Amniotic stem cell (primary cell): ENCODE measurements at places on chromosomes 16 and 17.

DNA sequence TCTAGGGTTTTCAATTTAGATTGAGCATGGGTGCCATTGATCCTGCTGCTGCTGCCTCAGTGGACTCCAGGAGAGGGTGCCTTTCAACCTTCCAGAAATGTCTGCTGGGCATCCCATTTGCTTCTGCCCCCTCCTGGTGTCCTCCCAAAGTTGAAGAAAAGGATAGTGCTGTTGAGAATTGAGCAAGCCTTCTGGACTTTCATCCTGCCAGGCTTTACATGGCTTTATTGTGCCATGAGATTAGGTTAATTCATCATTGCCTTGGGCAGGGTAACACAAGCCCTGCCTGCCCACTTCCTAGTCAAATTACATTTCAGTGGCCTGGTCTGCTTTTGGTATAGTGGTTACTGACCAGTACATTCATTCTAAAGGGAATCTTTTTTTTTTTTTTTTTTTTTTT is 17.9 kb upstream of the TANGO6 start:
- no peak for DNase-seq

DNA sequence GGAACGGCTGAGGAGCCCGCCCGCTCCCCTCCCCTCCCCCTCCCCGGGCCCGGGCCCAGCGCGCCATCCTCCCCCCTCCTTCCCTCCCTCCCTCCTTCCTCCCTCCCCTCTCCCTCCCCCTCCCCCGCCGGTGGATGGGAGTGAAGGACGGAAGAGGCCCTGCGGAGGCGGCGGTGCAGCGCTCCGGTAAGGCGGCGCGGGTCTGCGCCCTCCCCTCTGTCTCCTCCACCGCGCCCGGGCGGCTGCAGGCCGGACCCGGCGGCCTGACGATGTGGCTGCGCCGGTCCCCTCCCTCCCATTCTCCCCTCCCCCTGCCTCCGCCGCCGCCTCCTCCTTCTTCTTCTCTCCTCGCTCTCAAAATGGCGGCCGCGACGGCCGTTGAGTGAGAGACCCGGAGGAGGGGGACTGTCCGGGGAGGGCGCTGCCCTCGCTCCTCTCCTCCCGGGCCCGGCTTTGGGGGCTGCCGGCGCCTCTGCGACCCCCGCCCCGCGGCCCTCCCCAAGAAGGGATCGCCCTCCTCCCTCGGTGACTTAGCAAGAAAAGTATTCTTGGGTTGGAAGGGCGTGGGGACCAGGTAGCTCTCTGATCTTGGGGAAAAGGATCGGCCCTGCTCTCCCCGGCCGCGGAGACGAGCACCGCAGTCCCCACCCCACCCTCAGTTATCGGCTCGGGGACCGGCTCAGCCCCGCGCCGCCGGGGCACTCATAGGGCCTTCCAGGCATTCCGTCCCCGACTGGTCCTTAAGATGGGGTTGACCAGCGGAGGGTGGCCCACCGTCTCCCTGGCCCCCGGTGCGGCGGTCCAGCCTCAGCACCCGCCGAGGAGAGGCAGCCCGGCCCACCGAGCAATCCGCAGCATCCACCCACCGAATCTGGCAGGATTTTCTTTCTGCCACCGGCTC is 617 bp downstream of the PAFAH1B1 start:
- DNase-seq = peak; percentile 66

DNA sequence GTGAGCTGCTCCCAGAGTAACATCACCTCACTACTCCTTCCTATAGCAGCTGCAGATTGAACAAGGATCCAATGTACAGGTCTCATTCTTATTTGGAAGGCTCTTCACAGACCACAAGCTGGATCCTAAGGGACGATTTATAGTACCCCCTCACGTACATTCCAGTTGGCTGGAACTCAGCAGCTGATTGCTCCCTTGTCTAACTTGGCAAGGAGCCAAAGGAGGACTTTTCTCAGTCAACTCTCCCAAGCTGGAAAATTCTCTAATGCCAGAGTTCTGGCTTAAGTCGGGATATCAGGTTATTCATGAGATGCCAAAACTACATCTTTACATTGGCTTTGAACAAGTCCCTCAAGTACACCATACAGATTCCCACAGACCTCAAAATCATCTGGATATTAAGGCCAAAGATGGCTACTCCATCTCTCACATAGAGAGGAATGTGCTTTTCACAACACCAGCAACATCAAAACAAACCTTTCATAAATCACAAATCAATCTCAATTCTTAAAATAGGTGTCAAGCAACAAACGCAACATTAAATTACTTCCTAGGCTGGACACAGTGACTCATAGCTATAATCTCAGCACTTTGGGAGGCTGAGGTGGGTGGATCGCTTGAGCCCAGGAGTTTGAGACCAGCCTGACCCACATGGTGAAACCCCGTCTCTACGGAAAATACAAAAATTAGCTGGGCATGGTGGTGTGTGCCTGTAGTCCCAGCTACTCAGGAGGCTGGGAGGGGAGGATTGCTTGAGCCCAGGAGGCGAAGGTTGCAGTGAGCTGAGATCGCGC is 39.3 kb downstream of the SMG6 start:
- DNase-seq = no peak

DNA sequence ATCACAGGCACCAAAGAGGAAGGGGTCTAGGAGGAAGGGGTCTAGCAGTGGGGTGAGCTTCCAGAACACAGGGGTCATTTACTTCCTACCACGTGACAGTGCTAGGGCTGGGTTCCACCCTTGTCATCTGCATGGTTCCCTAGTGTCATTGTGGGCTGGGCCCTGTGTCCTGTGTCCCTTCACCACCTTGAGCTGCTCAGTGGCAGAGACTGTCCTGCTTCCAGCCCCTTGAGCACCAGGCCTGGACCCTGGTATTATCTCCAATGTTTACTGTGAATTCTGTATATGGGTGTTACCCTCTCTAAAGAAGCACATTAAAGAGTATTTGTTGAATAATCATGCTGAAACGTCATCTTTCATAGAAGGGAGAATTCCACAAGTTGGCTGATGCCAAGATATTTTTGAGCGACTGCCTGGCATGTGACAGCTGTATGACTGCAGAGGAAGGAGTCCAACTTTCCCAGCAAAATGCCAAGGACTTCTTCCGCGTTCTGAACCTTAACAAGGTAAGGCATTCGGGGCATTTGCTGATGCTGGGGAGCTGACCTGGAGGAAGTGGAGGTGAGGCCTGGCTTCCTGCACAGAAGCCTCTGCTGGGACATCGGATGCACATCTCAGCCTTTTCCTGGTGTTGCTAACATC is 5.5 kb downstream of the NARF start:
- no peak for DNase-seq

- DNase-seq = no peak
Measured at GRCh38 chr17:17699491-17699890, 18.2 kb downstream of the RAI1 start.

DNA sequence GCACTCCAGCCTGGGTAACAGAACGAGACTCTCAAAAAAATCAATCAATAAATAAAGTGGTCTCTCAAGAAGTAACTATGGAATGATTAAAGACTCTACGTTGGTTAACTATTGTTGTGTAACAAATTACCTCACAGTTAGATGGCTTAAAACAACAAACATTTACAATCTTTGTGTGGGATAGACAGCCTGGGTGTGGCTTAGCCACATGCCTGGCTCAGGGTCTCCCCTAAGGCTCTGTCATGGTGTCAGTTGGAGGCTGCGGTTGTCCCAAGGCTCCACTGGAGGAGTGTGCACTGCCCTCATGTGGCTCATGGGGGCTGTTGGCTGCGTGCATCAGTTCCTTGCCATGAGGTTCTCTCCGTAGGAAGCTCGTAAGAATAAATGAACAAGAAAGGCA is 294.5 kb downstream of the SNX29 start:
- no peak for DNase-seq

DNA sequence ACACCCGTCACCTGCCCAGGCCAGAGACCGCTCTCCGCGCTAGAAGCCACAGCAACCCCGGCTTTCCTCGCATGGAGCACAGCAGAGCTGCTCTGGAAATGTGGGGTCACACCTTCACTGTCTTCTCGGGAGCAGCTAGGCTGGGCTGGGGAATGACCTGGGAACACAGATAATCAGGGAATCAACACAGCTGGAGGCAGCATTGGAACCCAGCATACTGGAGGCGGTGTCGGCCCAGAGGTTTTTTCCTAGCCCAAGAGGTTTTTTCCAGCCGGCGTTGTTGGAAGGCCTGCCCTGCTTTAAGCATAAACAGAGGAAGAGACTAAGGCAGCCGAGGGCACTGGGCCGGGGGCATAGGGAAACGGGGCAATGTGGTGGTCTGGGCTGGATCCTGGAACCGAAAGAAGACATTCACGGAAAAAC is 791 bp upstream of the PLD6 start:
- no peak for DNase-seq

GRCh38 chr17:74392848-74393247 is 25.5 kb downstream of the GPR142 start:
- DNase-seq = no peak

DNA sequence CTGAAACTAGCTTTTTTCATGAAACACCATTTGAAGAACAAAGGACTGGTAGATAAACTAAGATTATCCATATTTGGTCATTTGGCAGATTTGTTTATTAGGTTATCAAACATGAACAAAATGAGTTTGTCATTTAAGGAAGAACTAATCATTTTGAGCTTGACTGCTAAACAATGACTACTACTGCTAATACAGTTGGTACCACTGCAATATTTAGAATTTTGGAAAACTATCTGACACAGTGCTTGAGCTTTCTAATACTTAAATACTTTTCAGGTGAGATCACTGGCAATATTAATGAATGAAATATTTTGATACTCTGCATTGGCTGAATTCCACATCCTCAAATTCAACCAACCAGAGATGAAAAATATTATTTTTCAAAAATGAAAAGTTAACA is 47.2 kb downstream of the MED13 start:
- no peak for DNase-seq

DNA sequence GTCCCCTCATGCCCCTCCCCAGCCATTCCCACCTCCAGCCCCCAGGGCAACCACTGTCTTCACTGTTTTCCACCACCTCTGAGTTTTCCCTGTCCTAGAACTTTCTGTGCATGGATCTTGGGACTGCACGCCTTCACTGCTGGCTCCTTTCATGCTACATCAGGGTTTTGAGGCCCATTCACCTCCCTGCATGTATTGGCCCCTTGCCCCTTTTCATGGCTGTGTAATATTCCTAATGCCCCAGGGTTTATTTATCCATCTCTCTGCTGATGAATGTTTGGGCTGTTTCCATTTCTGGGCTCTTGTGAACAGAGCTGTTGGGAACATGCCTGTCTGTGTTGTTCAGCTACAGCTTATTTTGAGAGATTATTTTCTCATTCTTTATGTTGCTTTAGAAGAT is 205.0 kb downstream of the RBFOX3 start:
- no peak for DNase-seq

DNA sequence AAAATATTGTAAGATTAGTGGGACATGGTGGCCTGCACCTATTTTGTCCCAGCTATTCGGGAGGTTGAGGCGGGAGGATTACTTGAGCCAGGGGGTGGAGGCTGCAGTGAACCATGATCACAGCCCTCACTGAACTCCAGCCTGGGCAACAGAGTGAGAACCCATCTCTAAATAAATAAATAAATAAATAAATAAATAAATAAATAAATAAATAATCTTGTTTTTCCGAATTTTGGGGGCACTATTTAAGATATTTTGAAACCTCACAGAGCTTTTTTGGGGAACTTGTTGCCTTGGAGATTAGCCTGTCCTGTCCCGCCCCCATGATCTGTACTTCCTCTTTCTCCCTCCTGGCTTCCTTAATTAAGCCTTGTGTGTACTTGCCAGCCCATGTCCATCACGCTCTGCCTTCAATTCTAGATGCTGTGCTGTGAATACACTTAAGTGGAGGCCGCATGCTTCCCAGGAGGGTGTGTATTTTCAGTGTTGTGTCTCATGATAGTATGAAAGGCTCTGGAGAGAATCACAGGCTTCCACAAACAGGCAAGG is 4.4 kb downstream of the LGALS9 start:
- no peak for DNase-seq

GRCh38 chr17:41522301-41523224 is 3.9 kb upstream of the KRT15 start:
- DNase-seq = no peak

DNA sequence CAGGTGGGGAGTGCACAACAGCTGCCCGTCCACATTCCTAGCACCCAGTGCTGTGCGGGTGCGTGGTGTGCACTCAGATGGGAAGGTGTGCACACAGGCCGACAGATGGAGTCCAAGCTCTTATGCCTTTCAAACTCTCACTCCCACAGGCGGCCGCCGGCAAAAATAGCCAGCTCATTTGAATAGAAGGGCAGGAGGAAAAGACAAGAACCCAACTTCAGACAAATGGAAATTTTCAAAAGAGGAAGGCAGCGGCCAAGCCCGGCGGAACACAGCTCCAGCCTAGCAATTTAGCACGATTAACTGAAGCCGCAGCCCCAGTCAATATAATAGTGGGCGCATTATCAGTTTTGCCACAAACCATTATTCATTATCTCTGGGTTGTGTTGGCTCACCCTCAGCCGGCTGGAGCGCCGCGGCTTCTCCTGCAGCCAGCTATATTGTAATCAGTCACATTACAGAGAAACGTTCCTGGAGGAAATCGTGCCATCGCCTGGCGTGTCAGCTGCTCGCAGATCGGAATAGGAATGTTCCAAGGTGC is 103.9 kb upstream of the SEC14L1 start:
- DNase-seq = no peak

DNA sequence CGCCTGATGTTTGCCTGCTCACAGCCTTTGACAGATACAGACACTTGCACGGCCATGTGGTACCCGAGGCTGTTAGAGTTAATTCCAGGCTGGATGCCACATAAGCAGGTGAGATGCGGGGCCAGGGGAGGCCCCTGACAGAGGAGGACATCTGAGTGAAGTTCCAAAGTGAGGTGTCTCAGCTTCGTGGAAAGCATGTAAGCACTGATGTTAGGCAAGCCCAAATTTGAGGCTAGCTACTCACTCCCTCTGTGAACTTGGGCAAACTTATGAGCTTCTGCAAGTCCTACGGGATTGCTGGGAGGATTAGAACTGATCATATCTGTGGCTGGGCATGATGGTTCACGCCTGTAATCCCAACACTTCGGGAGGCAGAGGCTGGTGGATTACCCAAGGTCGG is 39.3 kb upstream of the MARCHF10 start:
- no peak for DNase-seq

DNA sequence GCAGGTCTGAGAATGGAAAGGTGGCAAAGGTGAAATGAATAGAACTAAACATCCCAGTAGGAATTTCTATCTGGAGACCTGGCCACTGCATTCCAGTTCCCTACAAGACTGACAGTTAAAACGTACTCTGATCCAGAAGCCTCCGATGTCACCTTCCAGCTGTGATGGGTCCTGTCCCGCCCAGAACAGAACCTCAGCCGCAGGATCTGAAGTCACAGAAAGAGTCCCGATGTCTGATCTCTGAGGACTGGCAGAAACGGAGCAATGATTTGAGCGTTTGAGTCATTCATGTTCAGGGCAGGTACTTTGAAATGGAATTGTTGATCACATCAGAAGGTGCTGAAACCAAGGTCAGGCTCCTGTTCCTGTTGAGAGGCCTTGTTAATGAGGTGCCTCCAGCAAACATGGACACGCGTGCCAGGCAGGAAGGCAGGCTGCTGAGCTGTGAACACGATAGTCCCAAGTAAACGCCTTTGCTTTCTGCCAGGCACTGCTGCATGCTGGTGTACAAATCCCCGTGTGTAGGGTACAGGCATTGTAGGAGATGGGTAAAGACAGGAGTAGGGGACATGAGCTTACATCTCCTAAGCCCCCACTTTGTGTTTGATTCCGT is 61.4 kb downstream of the VAT1L start:
- DNase-seq = no peak
